ENCODE measurements at places on chromosomes 11 and 22.

DNA sequence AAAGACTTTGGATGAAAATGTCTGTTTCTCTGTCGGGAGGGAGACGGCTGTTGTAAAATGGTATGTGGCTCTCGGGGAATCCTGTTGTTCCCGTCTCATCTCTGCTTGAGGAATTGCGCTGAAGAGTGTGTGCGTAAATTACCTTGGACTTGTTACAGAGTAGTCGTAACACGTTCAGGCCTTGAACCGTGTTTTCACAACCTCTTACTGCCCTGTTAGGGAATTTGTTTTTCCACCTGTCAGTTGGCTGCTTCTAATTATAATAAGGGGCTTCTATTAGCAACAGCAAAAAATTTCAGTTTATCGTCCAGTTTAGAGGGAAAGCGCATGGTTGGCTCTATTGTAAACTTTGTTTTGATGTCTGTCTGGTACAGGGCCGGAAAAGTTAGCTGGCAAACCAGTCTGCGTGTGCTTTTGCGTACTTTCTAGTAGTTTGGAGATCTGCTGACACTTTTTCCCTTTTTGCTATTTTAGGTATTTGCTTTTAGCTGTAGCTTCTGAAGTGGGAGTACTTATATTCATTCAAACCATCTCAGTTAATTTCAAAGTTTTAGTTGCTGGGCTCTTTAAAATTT, 1.5 kb downstream of the HIPK3 start:
- no peak for DNase-seq

GRCh38 chr11:117663821-117664220, 133.2 kb downstream of the DSCAML1 start:
- no peak for DNase-seq

DNA sequence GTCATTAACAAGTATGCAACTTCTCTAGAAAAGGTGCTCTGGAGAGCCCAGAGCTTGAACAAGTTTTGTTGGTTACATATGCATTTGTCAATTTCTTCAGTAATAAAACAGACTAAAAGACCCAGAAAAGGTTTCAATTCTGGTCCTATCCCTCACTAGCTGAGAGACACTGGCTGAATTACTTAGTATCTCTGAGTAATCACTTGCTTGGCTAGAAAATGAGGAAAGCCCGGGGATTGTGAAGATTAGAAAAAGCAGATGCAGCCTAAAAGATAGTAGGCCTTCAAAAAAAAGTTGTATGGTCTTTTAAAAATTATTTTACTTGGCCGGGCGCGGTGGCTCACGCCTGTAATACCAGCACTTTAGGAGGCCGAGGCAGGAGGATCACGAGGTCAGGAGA, 41.2 kb downstream of the MAPK1 start:
- no peak for DNase-seq

- DNase-seq, result no peak
These were observed 130.1 kb upstream of the ZC3H12C start for GRCh38 chr11:109963101-109963500.

GRCh38 chr11:106962995-106963394, 55.3 kb downstream of the GUCY1A2 start:
- no peak for DNase-seq

- no peak for DNase-seq
These were observed 121.2 kb upstream of the TIMP3 start for GRCh38 chr22:32680277-32680676.

DNA sequence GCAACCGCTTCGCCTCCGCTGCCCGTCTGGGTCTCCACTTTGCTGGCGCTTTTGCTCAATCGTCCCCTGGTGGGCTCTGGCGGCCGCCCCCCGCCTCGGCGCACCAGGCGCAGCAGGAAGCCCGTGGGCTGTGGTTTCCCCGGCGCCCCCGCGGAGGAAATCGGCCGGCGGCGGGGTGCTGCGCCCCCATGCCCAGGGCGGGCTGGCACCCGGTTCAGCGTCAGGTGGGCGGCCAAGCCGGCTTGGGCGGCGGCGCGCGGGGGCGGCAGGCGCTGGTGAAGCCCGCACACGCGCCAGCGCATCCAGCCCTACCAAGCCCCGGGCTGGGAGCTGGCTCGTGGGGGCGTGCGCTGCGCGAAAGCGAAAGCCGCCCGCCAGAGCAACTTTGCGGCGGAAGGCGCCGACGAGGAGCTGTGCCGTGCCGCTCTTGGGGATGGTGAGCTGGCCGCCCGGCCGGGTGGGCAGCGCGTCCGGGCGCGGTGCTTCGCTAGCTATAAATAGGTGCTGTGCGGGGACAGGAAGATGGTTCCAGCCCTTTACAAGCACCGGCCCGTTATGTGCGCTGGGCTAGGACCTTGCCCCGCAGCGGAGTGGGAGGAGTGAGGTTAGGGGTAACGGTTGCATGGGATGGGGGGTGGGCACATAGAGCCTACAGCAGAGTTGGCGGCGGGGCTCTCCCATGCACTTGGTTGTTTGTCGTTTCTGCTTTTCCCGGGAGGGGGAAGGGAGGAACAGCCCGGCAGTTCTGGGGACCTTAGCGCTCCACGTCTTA, 25.0 kb upstream of the SUSD2 start:
- peak; percentile 45 for DNase-seq

DNA sequence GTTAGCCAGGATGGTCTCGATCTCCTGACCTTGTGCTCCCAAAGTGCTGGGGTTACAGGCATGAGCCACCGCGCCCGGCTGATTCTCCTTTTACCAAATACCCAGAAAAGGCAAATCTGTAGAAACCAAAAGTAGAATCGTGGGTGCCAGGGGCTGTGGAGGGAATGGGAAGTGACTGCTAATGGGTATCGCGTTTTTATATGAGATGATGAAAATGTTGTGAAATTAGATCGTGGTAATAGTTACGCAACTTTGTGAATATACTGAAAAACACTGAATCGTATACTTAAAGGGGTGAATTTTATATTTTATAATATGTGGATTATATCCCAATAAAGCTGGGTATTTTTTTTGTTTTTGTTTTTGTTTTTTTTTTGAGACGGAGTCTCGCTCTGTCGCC, 48.2 kb upstream of the CREB3L1 start:
- no peak for DNase-seq

- DNase-seq, result no peak
These were observed 28.7 kb downstream of the PDGFB start for GRCh38 chr22:39216143-39216490.

DNA sequence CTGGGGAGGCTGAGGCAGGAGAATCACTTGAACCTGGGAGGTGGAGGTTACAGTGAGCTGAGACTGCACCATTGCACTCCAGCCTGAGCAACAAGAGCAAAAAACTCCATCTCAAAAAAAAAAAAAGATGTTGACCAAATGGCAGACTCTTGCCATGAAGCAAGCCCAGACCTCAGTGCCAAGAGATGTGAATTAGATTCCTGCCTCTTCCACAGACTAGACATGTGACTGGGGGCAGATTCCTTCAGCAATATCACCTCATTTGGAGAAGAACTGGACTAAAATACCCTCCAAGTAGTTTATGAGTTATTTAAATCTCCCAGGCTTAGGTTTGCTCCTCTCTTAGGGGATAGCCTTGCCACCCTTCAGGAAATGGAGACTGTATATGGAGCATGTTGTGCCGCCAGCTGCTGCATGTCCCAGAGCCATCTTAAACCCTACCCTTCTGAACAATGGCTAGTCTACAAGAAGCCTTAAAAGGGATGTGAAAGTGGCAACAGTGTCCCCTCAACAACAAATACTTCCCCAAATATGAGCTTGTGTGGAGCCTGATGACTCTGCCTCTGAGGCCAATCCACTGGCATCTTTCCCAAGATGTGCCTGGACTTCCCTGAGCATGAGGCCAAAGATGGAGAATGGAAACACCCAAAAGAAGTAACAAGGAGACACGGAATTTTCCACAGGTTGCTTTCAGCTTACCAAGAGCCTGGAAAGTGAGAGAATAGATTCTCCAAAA, 763 bp upstream of the MS4A7 start:
- DNase-seq, result no peak

DNA sequence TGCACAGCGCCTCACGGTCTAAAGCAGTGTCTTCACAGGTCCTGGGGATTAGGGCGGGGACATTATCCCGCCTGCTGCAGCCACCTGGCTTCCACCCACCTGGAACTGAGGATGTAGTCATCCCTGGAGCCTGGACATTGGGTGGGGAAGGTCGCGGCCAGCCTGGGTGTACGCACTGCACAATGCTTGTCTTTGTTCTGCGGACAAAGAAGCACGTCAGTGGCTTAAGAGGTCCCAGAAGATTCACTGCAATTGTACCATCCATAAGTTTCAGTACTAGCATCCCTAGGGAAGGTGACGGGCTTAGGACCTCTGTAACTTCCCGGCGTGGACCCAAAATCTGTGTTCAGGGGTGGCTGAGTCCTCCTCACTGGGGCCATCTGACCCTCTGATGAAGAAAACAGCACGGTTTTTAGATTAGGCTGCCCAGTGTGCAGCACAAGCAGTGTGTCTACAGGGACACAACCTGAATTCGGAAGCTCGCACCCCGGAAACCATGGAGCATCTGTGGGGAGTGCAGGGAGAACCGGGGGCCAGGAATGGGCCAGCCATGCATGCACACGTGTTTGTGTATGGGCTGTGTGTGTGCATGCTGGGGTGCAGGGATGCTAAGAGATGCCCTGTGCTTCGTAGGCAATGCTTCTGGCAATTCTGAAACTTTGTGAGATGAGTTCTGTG, 342.6 kb upstream of the B3GAT1 start:
- no peak for DNase-seq

- no peak for DNase-seq
These were observed 16.7 kb downstream of the KREMEN1 start for GRCh38 chr22:29089507-29089906.

DNA sequence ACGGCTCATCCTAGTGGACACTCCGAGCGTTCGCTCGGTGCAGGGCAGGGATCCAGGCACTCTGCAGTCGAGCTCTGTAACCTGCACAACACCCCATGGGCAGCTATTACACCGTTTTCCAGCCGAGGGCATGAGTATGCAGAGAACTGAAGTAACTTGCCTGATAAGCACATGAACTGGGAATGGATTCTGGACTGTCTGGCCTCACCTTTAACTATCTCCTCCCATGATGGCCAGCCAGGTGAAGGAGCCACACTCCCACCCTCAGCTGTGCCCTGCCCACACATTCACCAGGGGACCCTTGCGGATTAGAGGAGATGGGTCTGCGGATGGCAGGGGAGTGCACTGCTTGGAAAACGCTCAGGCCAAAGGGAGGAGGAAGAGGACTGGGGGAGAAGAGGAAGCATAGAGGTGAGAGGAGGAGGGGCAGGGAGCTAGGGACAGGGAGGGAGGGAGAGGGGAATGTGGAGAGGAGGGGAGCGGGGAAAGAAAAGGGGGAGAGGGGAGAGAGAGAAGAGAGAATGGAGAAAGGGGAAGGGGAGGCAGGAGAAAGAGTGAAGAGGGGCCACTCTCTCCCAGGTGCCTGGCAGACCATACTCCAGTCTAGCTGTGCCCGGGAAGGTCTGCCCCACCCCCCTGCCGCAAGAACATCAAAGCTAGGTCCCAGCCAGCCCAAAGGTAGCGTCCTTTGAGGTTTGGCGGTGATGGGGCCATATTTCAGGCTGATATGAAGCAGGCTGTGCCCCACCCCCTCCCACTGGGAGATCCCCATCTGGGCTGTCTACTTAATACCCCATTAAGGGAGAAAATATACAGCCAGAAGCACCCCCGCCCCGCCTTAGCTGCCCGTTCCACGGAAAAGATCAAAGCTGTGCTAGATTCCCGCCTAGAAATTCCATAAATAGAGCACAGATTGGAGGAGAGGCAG, 33.2 kb upstream of the TCF20 start:
- DNase-seq, result peak; percentile 34

- DNase-seq, result no peak
These were observed 244.1 kb downstream of the KIRREL3 start for GRCh38 chr11:126756421-126756820.

DNA sequence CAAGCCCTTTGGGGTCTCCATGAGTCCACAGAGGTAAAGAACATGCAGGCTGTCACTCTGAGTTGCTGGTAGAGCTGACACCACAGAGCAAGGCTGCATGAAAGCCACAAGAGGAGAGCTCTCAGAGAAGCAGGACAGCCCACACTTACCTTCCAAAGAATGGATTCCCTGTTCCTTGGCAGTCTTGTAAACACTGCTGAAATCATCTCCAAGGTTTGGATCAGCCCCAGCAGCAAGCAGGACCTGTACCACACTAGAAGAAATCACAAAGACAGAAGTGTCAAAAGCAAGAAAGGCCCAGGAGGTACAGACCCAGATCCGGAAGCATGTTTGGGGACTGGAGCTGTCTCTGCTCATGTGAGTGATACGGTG, 54.2 kb downstream of the CLPB start:
- no peak for DNase-seq

- no peak for DNase-seq
These were observed 2.4 kb downstream of the TRMT112 start for GRCh38 chr11:64314805-64315561.

DNA sequence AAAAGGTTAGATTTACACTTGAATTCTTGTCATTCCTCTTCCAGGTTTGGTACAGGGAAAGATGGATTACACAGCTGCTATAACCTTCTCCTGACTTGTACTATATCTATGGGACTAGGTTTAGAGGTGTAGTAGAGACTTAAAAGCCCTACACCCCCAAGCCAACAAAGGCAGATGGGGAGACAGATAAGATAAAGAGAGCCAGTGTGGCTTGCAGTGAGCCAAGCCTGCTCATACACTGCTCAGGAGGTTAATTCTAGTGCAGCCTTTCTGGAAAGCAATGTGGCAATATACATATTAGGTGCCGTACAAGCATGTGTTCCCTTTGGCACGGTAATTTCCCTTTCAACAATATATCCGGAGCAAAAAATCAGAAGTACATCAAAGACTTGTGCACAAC, 10.8 kb downstream of the SIK3 start:
- DNase-seq, result no peak
